ENCODE measurements at places on chromosomes 3 and 15. TPM values are rescaled to one million over a fixed set of nuclear protein-coding genes. Genes with fewer than 3 reads are reported as not detected.

BFSP2 gene
- not detected for polyA plus RNA-seq

CASR gene
- 28.2 TPM for polyA plus RNA-seq

P2RY13 gene
- 1.3 TPM for polyA plus RNA-seq

ACKR2 gene
- 3.2 TPM for polyA plus RNA-seq

GOLGA8R gene
- polyA plus RNA-seq, result 11.7 TPM

Data from renal pelvis (tissue), 12 donors.